ENCODE measurements at places on chromosomes 7 and 10.

- DNase-seq: no peak
Measured at GRCh38 chr7:105306298-105306748, 82.4 kb downstream of the SRPK2 start.

GRCh38 chr10:3787016-3787400 is 2.0 kb upstream of the KLF6 start:
- DNase-seq: no peak

GRCh38 chr10:129929343-129930292 is 34.5 kb downstream of the EBF3 start:
- no peak for DNase-seq

- no peak for DNase-seq
Measured at GRCh38 chr10:118204292-118204943, 137.7 kb downstream of the FAM204A start.

GRCh38 chr7:71132377-71133231 is 660 bp downstream of the GALNT17 start:
- DNase-seq: no peak
